NCI-H524 (cell line): ENCODE measurements at places on chromosomes 16 and 17.
A peak's percentile ranks its signal among the peaks of the same experiment; 100 is the strongest.

DNA sequence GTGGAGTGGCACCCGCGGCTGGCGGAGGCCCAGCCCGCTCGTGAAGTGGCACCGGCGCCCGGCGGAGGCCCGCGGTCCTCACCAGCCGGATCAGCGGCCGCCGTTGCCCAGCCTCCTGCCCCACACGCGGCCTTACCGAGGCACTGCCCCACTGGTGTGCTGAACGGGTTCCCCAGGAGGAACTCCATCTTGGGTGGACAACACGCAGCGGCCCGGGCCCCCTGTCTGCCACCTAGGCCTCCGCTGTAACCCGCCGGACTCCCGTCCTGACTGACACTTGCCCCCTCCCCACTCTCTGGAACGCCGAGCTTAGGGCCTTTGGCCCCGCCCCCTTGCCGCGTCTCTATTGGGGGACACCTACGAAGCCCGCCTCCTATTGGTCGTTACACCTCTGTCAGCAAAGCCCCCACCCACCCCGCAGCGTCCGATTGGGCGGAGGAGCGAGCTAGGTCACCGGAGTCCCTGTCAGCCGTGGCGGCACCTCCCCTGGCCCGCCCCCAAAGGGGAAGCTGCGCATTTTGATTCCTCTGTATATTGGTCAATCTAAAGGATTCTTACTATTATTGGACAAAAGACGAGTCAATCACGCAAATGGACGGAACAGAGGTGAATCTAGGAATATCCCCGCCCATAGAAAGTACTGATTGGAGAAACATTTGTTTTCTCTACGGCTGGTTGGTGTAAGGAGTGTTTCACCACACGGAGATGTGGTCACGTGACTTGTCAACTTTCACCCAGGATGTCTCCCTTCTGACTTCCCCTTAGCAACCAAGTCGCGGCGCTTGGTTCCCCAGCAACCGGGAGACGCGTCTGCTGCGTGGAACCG is at the start of the genes DRC3 and TOM1L2:
Gene DRC3 (plus strand): TSS at position 737 of the 826 bp plus-strand sequence. CDS start 4,737 bp downstream, outside the sequence.
Gene TOM1L2 (minus strand): TSS at position 275 of the 826 bp plus-strand sequence. CDS start 87 bp downstream, at position 188.
- peak; percentile 99 for DNase-seq

GRCh38 chr17:42697108-42697811 is 14.9 kb downstream of the CNTNAP1 start:
- no peak for DNase-seq

- DNase-seq = no peak
These were observed 47.7 kb downstream of the VAC14 start for GRCh38 chr16:70753228-70753627.

GRCh38 chr16:49596648-49597291 is 223.2 kb downstream of the C16orf78 start:
- no peak for DNase-seq
